ENCODE measurements at places on chromosomes 2 and 18.
A peak's percentile ranks its signal among the peaks of the same experiment; 100 is the strongest.

DNA sequence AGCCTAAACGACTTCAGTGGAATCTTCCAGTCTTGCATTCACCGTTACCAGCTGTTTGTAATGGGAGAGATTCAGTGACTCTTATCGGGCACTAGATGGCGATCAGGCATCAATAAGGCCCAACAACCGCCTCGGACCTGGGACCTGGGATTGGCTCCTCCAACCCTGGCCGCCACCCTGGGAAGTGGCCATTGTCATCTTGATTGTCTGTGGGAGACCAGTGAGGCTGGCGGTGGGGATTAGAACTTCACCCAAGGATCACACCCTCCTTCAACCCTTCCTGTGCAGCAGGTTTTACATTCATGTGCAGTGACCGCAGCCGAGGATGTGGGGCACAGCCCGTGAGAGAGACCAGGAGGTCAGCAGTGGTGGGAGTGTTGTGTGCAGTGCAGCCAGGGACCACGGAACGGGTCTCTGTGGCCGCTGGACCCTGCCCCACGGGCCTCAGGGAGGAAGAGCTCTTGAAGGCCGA, 85.3 kb downstream of the SPP2 start:
- peak; percentile 15 for DNase-seq

GRCh38 chr2:32688541-32688940, 60.7 kb downstream of the TTC27 start:
- no peak for DNase-seq

GRCh38 chr2:236871500-236872001, 214.1 kb upstream of the COPS8 start:
- DNase-seq = no peak

DNA sequence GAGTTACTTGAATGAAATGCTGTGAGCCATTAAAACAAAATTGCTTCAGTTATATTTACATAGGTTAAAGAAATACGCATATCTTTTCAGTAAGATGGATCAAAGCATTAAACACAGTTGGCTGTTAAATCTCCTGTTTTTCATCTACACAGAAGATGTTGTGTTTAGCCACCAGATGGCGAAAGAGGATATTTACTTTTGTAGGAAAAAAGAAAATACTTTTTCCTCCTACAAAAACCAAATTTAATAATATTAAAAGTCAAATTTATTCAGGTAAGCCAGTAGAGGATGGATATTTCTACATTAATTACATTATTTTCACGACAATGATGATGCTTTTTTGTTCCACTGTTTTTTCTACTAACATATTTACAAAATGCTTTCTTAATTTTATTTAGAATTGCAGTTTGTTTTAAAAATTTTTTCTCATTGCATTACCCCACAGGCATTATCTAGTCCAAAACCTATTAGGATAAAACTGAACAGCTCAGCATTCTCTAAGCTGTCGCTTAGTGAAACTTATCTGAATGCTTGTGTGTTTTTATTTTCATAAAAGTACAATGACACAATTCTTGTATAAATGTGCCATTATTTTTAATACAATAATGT, 173.7 kb downstream of the ASXL3 start:
- no peak for DNase-seq

GRCh38 chr18:58851856-58852255, 12.8 kb upstream of the ZNF532 start:
- DNase-seq = no peak

DNA sequence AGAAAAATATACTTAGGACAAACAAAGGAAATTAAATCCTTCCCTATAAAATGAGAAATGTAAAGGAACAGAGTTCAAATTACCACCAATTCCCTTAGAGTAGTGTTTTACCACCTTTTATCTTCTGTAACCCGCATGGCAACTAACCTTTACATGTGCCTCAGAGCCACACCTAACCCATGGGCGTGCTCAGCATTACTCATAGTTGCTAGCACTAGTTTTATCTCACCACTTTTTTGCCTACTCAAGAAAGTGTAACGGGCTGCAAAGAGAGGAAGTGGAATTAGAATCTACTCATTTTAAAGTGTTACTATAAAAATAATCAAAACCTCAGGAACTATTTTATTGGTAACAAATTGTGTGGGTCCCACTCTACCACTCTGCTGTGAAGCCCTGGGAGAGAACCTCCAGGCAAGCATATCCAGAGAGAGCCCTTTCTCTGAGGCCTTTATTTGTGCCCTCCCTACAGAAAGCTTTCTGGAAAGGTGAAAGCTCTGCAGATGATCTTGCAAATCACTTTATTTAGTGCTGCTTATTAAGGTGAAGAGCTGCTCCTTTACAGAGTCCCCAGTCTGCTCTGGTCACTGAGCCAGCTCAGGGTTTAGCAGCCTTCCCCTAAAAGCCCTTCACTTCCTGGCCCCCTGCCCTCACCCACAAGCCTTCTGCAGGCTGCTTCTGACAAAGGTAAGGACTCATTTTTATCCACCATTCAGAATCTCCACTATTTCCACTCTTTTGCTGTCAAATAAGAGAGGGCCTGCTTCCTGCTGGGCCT, 98.8 kb downstream of the TRABD2A start:
- peak; percentile 34 for DNase-seq

DNA sequence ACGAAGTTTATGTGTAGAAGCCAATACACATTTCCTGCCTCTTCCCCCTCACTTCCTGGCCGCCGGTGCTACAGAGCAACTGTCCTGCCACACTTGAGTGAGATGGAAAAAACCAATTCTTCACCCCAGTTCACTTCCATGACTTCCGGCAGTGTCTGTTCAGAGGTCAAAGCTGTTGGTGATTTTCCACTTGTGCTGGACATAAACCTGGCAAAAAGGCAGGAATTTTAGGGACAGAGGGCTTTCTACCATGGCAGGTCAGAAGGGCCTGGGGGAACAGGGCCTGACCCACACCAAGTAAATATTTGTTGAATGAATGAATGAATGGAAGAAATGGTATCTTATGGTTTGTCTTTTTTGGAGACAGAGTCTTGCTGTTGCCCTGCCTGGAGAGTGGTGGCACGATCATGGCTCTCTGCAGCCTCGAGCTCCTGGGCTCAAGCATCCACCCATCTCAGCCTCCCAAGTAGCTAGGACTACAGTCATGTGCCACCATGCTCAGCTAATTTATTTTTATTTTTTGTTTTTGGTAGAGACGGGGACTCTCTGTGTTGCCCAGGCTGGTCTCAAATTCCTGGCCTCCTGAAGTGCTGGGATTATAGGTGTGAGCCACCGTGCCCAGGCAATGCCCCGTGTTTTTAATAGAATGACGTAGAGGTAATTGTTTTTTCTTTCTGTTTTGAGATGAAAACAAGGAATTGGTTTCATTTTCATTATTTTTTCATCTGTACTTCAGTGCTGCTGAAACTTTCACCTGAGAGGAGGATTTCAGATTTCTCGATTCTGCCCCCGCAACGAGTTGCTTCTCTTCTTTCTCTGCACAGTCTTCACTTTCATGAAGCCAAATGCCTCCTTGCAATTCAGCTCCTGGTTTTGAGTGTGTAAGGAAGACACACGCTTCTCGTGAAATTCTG, 48.0 kb upstream of the LPIN2 start:
- DNase-seq = peak; percentile 27

- DNase-seq = no peak
These were observed 38.1 kb downstream of the AFTPH start for GRCh38 chr2:64562148-64562784.

GRCh38 chr2:230418341-230419016, 2.5 kb downstream of the SP100 start:
- no peak for DNase-seq

DNA sequence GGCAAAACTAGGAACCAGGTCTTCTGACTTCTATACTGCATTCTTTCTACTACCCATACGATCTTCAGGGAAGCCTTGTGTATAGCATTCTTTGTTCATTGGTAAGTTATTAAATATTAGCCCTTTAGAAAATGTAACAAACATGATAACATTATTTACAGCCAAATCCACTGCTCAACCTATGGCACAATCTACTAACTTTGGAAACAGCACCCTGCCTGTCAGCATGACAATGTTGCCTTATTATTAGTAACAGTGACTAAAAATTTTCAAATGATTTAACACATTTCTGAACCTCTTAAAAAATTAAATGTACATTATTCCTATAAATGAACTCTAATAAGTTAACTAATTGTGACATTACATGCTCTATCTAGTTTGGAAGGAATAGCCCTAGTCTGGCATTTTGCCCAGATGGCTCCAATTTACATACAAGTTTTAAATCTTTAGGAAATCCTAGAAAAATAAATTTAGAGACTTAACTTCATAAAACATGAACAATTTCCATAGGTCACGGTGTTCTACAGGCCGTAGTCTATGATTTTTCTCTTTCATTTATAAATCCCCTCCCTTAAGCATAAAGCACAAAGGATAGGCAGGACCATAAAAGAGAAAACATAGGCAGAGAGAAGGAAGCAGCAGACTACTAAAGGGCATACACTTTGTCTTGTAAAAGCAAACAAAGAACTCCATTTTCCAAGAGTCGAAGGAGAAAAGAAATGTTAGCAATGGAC, 33.7 kb downstream of the YES1 start:
- DNase-seq = no peak

GRCh38 chr2:109141006-109141600, 12.1 kb downstream of the SH3RF3 start:
- no peak for DNase-seq

DNA sequence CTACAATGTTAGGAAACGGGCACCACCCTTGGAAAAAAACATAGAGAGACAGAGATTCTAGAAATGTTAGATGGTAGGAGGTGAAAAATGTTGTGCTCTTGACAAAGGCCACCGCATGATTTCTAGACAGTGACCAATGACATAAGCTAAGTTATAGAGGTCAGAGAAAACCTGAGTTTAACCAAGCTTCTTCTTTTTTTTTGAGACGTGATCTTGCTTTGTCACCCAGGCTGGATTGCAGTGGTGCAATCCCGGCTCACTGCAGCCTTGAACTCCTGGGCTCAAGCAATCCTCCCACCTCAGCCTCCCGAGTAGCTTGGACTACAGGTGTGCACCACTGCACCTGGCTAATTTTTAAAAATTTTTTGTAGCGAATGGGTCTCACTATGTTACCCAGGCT, 13.0 kb downstream of the FER1L5 start:
- no peak for DNase-seq

DNA sequence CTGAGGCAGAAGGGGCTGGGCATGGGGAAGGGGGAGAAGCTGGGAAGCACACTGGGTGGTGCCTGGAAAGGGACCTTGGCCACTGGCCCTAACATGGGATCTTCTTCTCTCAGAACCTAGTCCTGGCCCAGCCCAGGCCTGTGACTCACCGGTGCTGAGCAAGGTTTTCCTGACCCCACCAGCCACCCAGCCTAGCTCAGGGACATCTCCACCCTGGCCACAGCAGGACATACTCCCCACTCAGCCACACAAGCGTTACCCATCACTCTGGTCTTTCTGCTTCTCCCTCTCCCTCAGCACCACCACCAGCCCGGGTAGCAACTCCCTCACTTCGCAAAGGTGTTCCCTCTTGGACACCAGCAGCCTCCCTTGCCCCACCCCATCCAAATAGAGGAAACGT, 22.8 kb downstream of the TNS1 start:
- DNase-seq = no peak

DNA sequence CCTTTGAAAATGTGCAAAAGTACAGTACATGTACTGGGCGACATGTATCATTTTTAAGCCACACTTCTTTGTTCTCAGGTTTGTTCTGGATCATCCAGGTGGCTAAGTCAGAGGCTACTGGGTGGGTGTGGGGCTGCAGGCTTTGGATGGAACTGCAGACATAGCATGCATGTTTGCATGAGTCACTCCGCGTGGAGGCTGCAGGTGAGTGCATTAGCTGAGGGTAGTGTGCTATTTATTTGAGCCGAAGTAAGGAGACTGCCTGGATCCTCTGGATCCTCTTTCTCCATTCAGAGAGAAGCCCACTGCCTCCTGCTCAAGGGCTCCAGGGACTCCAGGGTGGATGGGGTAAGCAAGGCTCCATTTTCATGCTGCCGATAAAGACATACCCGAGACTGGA, 9.4 kb upstream of the NEURL3 start:
- DNase-seq = no peak

- no peak for DNase-seq
These were observed 134.6 kb upstream of the SCN7A start for GRCh38 chr2:166628478-166629136.

DNA sequence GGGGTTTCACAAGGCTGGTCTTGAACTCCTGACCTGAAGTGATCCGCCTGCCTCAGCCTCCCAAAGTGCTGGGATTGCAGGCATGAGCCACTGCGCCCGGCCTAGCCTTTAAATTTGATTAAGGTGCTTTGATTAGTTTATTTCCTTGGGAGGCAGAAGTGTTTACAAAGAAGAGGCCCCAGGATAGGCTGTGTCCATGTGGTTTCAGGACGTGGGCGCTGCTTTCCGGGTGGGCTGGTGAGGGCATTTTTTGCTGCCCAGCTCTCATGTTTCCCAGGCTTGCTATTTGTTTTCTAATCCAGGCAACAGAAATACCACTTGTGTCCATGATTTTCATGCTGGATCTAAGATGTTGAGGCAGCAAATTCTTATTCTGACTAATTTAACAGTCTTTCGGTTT, 124.2 kb downstream of the SH3RF3 start:
- DNase-seq = no peak

- DNase-seq = no peak
These were observed 162.7 kb upstream of the COL3A1 start for GRCh38 chr2:188811522-188811921.

GRCh38 chr2:232374356-232374755, 4.2 kb upstream of the ALPP start:
- no peak for DNase-seq

DNA sequence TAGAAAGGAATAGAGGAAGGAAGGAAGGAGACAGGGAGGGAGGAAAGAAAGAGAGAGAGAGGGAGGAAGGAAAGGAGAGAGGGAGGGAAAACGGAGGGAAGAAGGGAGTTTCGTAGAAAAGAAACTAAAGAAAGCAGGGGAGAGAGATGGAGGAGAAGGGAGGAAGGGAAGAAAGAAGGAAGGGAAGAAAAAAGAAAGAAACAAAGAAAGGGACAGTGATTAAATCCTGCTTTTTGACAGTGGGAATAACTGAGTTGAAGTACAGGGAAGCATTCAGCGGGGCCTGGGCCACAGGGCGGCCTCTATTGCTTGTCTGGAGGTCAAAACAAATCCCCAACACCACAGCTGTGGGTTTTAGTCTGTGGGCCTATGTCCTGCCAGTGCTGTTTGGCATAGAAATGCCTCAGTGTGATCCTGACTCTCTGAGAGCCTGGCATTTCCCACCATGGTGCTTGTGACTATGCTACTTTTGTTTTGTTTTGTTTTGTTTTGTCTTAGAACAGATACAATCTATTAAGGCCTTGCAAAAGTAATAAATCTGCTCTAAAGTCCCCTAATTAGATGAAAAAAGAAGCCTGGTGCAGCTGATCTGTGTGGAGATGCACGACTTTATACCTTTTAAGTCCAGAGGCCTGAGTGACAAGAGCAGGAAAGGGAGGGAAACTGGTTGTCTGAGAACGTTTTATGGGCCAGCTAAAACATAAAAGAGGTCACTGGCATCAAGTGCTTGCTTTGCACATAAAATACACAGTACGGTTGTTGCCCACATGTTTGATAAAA, 40.0 kb downstream of the IL1RL2 start:
- DNase-seq = no peak

All from stimulated activated CD8-positive, alpha-beta memory T cell treated with anti-CD3 and anti-CD28 coated beads, Interleukin-12 subunit alpha, Interleukin-12 subunit beta, amount 100 ng/mL, for 1 hour (primary cell).